ENCODE measurements at places on chromosomes 11 and 22. TPM values are rescaled to one million over a fixed set of nuclear protein-coding genes. Genes with fewer than 3 reads are reported as not detected.

DNA sequence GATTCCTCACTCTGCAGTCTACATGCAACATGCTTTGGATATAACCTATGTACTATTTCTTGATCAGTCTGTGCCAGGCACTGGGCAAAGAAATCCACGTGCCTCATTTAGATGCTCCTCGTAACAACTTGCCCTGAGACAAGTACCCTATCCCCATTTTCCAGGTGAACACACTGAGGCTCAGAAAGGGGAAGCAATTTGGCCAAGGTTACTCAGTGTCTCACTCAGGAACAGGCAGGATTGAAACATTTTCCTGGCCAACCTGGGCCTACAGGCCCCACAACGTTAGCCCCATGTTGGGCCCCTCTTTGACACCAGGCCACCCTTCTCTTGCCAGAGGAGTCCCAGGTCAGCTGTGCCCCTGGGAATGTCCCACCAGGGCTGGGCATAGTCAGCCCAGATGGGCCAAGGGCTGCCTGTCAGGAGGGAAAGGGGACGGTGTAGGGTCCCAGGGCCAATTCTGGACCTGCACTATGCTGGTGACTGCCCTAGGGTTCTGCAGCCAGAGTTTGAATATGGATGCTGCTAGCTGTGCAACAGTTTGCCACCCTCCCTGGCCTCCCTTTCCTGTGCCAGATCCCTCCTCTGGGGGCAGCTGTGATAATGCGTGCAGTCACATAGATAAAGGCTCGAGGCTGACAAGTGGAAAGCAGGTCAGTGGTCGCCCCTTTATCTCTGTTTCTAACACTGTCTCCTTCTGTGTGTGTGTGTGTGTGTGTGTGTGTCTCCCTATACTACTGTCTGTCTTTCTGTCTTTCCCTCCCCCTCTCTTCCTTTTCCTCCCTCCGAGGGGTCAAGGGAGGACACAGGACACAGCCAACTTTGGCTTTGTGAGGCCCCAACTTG lies 10.4 kb upstream of the EMID1 start:
- H3K36me3 ChIP-seq: no peaks in the 10 kb centered on the region
- no peak for DNase-seq
- H3K4me3 ChIP-seq: no peak overlapping the region
- H3K27ac ChIP-seq: no peak overlapping the region

The NAALAD2 gene
- total RNA-seq: 0.77 TPM

GRCh38 chr11:3103076-3103475 lies 45.9 kb upstream of the CARS1 start:
- peaks cover 3% of the 10 kb centered on the region for H3K4me1 ChIP-seq
- peaks cover 24% of the 10 kb centered on the region for H3K36me3 ChIP-seq
- H3K4me3 ChIP-seq: no peak overlapping the region
- DNase-seq: no peak
- no peak overlapping the region for H3K27ac ChIP-seq

The GAL gene
- total RNA-seq: 5.4 TPM

The CASP4 gene
- 196 TPM for total RNA-seq

Data from fibroblast of lung (primary cell).